Sciatic nerve (tissue), 2 donors: ENCODE measurements at places on chromosomes 13 and 19. TPM values are rescaled to one million over a fixed set of nuclear protein-coding genes. Genes with fewer than 3 reads are reported as not detected.

Gene PEG3
- 14.4 TPM for total RNA-seq

Gene DACT3
- 22.2 TPM for total RNA-seq

Gene ACP7
- total RNA-seq, result 1.6 TPM

Gene ERICH6B
- total RNA-seq, result not detected

Gene SLC25A42
- 14.8 TPM for total RNA-seq

Gene HS6ST3
- 0.22 TPM for total RNA-seq

Gene RASAL3
- 6.1 TPM for total RNA-seq

Gene ANGPTL8
- total RNA-seq, result 15.5 TPM

Gene ELL
- 28.9 TPM for total RNA-seq

Gene ZNF724
- total RNA-seq, result 1.7 TPM

Gene RFPL4AL1
- not detected for total RNA-seq

Gene TINCR
- 3.7 TPM for total RNA-seq

Gene ZNF493
- total RNA-seq, result 37.9 TPM

Gene OR7D4
- total RNA-seq, result not detected

Gene GJA3
- total RNA-seq, result not detected

Gene ASF1B
- 0.22 TPM for total RNA-seq

DNA sequence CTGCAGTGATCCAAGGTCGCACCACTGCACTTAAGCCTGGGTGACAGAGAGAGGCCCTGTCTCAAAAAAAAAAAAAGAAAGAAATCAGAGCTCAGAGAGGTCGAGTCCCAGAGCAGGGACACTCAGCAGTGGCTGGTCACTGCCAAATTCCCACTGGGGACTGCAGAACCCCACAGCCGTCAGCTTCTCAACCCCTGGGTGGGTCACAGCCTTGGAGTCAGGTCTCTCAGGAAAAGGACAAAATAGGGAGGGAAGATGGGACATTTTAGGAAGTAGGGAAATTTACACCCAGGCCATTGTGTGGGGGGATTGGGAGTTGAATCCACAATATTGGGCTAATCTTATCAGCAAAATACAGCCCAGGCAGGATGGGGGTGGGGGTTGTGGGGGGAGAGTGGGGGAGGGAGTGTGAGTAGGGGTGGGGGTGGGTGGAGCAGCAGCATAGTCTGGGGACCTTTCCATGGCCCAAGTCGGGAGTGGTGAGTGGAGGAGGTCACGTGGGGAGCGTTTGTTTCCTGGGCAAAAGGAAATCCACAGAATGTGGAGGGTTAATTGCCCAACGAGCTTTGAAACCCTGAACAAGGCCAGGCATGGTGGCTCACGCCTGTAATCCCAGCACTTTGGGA is 5.0 kb upstream of the CCDC194 start:
- DNase-seq, result no peak

DNA sequence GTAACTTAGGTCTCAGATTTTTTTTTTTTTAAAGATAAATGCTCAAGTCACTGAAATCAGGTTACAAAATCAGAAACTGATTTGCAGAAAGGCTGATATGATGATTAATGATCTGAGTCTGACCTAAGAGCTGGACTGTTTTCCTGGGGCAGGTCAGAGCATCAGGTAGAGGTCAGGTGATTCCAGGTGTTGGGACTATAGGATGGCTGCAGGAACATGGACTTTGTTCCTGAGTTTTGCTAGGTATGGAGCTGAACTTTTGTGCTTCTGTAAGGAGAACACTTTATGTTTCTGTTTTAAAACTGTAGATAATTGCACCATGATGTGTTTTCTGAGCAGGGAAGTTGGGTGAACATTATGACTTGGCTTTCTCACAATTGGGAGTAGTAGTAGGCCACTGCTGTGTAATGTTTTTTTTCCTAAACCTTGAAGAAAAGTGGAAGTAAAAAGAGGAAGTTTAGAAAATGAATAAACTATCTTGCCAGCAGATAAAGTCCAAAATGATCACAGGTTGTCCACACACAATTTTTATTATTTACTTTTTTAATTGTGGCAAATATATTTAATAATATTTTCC is 297.2 kb downstream of the DCT start:
- no peak for DNase-seq

GRCh38 chr13:101452519-101453485 is at the start of gene ITGBL1:
Gene ITGBL1, plus strand, starts transcription at chr13:101452675. Its CDS starts 159 bp downstream, at chr13:101452834.
- DNase-seq, result peak; percentile 58

- no peak for DNase-seq
These were observed 4.1 kb downstream of the ZSWIM9 start for GRCh38 chr19:48174445-48175030.

GRCh38 chr13:39550931-39551330 is 52.1 kb downstream of the LHFPL6 start:
- no peak for DNase-seq

GRCh38 chr13:35744566-35745178 is 268.2 kb upstream of the MAB21L1 start:
- no peak for DNase-seq

GRCh38 chr19:52823676-52824075 is 2.2 kb upstream of the ZNF28 start:
- no peak for DNase-seq

GRCh38 chr13:70616847-70617246 is 508.6 kb upstream of the KLHL1 start:
- DNase-seq, result no peak

GRCh38 chr19:13117772-13118423 is at the start of gene NACC1:
Gene NACC1, plus strand, starts transcription at chr19:13118264. Its CDS starts 16,944 bp downstream, at chr19:13135208.
- peak; percentile 91 for DNase-seq

GRCh38 chr13:106036870-106037269 is 498.6 kb downstream of the EFNB2 start:
- no peak for DNase-seq

DNA sequence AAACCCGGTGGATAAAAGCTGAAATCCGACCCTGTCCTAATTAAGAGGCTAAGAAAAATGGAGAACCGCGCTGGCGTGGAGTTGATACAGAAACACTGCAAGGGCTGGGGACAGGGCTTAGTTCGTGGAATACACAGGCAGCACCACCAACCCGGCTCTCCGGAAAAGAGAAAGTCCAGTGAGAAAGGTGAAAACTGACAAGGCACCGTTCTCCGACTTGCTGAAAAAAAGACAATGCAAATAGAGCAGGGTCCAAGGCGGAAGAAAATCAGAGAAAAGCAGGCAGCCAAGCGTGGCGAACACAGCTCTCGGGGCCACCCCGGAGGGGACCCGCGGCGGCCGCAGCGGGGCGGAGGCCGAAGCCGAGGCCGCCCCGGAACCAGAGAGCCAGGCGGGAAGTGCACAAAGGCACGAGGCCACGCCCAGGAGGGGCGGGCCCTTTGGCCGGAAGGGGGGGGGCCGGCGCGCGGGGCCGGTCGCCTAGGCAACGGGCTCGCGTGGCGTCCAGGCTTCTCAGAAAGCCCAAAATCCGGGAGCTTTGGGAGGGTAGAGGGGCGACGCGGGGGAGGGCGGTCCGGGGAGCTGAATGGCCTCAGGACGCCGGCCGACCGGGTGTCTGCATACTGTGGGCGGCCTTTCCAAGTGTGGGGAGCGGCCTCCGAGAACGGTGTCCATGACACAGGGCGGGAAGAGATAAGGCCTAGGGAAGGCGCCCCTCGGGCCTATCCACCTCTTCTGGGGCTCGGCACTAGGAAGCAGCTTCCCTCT is 1.2 kb upstream of the ING1 start:
- peak; percentile 89 for DNase-seq

- DNase-seq, result peak; percentile 72
These were observed 21.1 kb downstream of the ZNF473 start for GRCh38 chr19:50046649-50047503.

DNA sequence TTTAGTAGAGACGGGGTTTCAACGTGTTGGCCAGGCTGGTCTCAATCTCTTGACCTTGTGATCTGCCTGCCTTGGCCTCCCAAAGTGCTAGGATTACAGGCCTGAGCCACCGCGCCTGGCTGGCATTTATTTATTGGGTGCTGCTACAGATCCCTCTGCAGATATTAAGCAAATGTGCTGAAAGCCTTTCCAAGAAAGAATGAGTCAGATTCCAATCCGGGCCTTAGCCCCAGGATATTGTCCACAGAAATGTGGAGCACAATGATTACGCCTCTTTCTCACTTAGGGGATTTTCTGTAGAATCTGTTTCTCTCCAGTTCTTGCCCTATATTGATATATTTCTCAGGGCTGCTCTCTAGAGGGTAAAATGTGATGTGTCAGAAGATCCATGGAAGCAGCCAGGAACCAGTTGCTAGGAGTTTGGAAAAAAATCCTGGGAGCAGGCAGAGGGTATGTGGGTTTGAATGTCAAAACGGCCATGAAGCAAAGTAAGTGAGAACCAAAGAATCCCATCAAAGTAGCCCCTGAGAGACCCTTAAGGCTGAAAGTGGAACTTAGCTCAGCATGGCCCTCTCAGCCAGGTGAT is 24.8 kb upstream of the IGFL4 start:
- DNase-seq, result no peak

- peak; percentile 13 for DNase-seq
These were observed 33.0 kb downstream of the SERP2 start for GRCh38 chr13:44406617-44407016.

GRCh38 chr19:10085641-10086590 is at the start of gene SHFL:
Gene SHFL, plus strand, starts transcription at chr19:10086317. Its CDS starts 111 bp downstream, at chr19:10086428.
- DNase-seq, result peak; percentile 86

DNA sequence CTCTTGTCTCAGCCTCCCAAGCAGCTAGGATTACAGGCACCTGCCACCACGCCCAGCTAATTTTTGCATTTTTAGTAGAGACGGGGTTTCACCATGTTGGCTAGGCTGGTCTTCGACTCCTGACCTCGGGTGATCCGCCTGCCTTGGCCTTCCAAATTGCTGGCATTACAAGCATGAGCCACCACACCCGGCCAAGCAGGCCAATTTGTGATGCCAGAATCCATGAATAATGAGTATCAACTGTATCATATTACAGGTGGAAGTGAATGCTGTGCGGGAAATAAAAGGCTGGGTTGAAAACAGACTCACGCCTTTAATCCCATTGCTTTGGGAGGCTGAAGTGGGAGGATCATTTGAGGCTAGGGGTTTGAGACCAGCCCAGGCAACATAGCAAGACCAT is 3.6 kb upstream of the NFILZ start:
- no peak for DNase-seq

DNA sequence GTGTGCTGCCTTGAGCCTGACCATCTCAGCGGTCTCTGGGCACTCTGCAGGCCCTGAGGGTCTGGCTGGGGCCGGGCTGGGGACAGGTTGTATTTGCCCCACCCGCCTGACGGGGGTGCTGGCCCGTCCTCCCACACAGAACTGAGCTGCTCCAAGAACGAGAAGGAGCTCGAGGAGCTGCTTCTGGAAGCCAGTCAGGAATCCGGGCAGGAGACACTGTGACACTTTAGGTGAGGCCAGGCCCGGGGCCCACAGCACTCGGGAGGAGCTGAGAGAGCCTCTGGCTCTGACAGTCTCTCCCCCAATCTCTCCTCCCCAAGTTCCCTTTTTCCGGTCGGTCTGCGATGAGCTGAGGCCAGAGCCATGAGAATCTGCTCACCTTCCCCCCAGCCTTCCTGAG is 14.5 kb downstream of the NKPD1 start:
- DNase-seq, result no peak

- DNase-seq, result no peak
These were observed 13.2 kb downstream of the ING1 start for GRCh38 chr13:110726726-110727125.

GRCh38 chr19:32020538-32020937 is 324.9 kb upstream of the ZNF507 start:
- DNase-seq, result no peak

GRCh38 chr13:61029064-61029463 is 386.6 kb downstream of the PCDH20 start:
- no peak for DNase-seq

GRCh38 chr19:51735759-51736449 is 12.1 kb upstream of the HAS1 start:
- peak; percentile 62 for DNase-seq

DNA sequence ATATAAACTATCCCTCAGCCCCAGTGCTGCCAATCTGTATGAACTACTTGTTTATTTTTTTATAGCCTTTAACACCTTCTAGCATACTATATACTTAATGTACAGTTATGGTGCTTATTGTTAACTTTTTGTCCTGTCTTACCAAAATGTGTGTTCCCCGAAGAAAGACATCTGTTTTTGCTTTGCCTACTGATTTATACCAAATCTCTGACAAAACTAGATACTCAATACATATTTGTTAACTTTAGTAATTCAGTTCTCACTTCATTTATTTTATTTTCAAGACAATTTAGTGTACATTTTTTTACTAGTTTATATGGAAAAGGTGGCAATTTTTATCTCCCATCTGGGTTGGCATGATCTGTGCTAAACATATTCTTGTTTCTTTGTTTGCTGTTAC is 824.3 kb upstream of the ATXN8OS start:
- DNase-seq, result no peak

DNA sequence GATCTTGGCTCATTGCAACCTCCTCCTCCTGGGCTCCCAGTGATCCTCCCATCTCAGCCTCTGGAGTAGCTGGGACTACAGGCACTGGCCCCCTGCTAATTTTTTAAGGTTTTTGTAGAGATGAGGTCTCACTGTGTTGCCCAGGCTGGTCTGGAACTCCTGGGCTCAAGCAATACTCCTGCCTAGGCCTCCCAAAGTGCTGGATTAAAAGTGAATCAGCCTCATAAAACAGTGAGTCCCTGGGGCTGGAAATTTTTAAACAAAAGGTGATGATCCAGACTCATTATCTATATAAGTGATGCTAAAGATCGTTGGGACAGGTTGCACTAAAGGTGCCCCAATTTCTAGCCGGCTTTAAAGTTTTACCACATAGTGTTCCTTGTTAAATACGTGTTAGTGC is 112.7 kb downstream of the LMO7 start:
- DNase-seq, result no peak

DNA sequence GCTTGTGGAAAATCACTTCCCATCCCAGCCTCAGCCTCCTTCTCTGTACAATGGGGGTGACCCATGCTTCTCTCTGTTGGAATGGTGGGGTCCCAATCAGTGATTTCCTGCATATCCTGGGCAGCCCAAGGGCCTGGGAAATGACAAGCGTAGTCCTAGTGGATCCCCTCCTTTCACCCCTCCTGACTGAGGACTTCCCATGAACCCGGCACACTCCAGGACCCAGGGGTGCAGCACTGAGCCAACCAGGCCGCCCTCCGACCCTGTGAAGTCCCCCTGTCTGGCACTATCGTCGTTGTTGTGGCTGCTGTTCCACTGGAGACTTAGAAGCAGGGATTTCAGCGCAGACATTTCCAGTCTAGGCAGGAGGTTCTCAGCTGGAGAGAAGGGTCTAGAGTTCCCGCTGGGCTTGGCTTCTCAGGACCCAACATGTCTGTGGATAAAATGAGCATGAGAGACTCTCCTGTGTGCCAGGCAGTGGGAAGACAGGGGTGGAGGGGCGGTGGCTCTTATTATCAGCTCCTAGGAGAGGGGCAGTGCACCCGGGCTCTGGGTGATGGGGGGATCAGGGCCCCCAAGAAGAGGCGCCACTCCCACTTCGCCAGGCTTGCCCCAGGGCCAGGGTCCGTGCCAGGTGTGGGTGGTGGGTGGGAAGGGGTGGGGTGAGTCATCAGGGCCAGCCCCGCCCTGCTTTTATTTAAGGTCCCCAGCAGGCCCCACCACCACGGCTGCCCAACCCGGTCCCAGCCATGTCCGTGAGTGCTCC is at the start of gene LGALS7B:
TSS of gene LGALS7B (plus strand) at position 723 of the 766 bp plus-strand sequence. CDS start at position 750, 27 bp downstream.
- DNase-seq, result no peak
